Activated CD4-positive, alpha-beta T cell treated with anti-CD3 and anti-CD28 coated beads for 36 hours (primary cell): ENCODE measurements at places on chromosomes 11 and 22. TPM values are rescaled to one million over a fixed set of nuclear protein-coding genes. Genes with fewer than 3 reads are reported as not detected.

SCO2 gene
- 5.6 TPM for total RNA-seq

GRCh38 chr11:64276653-64277431 lies 7.6 kb downstream of the BAD start:
- no peak overlapping the region for H3K4me3 ChIP-seq
- H3K36me3 ChIP-seq, result peaks cover 2% of the 10 kb centered on the region
- H3K27ac ChIP-seq, result no peak overlapping the region
- no peaks in the 10 kb centered on the region for H3K27me3 ChIP-seq

MMP8 gene
- not detected for total RNA-seq

- peaks cover 8% of the 10 kb centered on the region for H3K27me3 ChIP-seq
- H3K36me3 ChIP-seq, result no peaks in the 10 kb centered on the region
- H3K4me1 ChIP-seq, result no peaks in the 10 kb centered on the region
- no peak for DNase-seq
Measured at GRCh38 chr11:117670924-117671323, 126.1 kb downstream of the DSCAML1 start.

DNA sequence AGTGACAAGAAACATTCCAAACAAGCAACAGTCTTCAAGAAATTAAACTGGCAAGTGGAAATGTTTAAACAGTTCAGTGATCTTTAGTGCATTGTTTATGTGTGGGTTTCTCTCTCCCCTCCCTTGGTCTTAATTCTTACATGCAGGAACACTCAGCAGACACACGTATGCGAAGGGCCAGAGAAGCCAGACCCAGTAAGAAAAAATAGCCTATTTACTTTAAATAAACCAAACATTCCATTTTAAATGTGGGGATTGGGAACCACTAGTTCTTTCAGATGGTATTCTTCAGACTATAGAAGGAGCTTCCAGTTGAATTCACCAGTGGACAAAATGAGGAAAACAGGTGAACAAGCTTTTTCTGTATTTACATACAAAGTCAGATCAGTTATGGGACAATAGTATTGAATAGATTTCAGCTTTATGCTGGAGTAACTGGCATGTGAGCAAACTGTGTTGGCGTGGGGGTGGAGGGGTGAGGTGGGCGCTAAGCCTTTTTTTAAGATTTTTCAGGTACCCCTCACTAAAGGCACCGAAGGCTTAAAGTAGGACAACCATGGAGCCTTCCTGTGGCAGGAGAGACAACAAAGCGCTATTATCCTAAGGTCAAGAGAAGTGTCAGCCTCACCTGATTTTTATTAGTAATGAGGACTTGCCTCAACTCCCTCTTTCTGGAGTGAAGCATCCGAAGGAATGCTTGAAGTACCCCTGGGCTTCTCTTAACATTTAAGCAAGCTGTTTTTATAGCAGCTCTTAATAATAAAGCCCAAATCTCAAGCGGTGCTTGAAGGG lies 6.0 kb downstream of the MALAT1 start:
- no peaks in the 10 kb centered on the region for H3K27me3 ChIP-seq
- peaks cover 2% of the 10 kb centered on the region for H3K36me3 ChIP-seq
- H3K4me1 ChIP-seq, result peaks cover 55% of the 10 kb centered on the region
- no peak for DNase-seq
- H3K4me3 ChIP-seq, result no peak overlapping the region
